CD4-positive, alpha-beta T cell (primary cell): ENCODE measurements at places on chromosomes 3 and 15. TPM values are rescaled to one million over a fixed set of nuclear protein-coding genes. Genes with fewer than 3 reads are reported as not detected.
A peak's percentile ranks its signal among the peaks of the same experiment; 100 is the strongest.

Gene P2RY12
- total RNA-seq, result not detected

DNA sequence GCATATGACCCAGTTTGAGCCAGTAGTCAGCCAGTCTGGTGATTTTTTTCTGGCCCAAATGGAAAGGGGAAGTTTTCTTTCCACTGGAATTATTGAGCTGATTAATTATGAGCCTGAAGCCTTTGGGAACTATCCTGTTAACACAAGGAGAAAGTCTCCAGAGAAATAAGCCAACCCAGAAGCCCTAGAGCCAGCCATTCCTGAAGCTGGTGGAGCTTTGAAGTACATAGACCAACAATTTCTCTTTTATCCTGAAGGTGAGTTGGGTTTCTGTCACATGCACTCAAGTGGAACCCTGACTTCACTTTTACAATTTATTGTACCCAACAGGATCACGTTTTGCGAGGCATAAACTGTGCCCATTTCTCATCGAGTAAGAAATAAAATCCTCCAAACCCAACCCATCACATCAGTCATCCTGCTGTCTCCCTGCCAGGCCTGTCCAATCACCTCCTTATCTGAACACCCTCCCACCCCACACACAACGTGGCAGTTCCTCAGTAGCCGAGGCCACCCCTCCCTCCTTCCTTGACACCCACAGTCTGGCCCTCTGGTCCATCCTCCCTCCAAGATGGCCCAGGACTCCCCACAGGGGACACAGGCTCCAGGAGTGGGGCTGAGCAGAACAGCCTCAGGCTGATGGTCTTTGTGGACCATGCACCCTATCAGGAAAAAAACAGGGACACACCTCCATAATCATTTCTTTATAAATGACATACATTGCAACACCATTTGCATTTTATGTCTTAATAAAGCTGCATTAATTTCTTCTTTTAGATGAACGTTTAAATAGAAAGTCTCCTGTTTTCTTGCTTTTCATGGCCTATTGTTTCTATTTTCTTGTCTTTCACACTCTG, 55.7 kb upstream of the GATA2 start:
- no peaks in the 10 kb centered on the region for H3K4me1 ChIP-seq
- H3K4me3 ChIP-seq, result no peak overlapping the region
- no peak for DNase-seq
- H3K27ac ChIP-seq, result no peak overlapping the region

- peaks cover 8% of the 10 kb centered on the region for H3K36me3 ChIP-seq
- H3K27ac ChIP-seq, result no peak overlapping the region
- no peak for DNase-seq
- peaks cover 36% of the 10 kb centered on the region for H3K4me1 ChIP-seq
- H3K4me3 ChIP-seq, result no peak overlapping the region
Measured at GRCh38 chr3:56855856-56856512, 54.2 kb upstream of the ARHGEF3 start.

- H3K4me3 ChIP-seq, result no peak overlapping the region
- H3K36me3 ChIP-seq, result no peaks in the 10 kb centered on the region
- no peaks in the 10 kb centered on the region for H3K27me3 ChIP-seq
- H3K4me1 ChIP-seq, result peaks cover 4% of the 10 kb centered on the region
- H3K27ac ChIP-seq, result no peak overlapping the region
- DNase-seq, result no peak
Measured at GRCh38 chr15:89758981-89759380, 7.9 kb upstream of the MESP1 start.

DNA sequence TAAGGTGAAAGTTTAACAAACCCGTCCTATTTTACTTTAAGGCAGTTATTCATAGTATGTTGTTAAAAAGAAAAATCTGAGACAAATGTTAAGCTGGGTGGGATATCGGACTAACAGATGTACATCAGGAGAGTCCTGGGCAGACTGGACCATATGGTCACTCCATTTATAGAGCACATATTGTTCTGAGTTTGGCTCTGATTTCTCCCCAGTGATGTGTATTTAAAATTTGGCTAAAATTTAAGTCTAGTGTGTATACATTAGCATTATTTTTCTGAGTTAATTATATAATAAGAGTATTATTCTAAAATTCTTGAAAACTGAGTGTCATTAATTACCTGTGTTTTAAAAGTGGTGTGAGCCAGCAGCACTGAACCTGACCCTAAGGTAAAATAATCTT, 6.1 kb downstream of the GMPS start:
- peaks cover 22% of the 10 kb centered on the region for H3K4me1 ChIP-seq
- no peaks in the 10 kb centered on the region for H3K27me3 ChIP-seq
- DNase-seq, result no peak
- no peak overlapping the region for H3K4me3 ChIP-seq
- H3K27ac ChIP-seq, result no peak overlapping the region

GRCh38 chr3:158631981-158632380, 12.3 kb upstream of the GFM1 start:
- H3K36me3 ChIP-seq, result no peaks in the 10 kb centered on the region
- no peak overlapping the region for H3K27ac ChIP-seq
- H3K4me3 ChIP-seq, result no peak overlapping the region
- H3K4me1 ChIP-seq, result no peaks in the 10 kb centered on the region

GRCh38 chr3:31579828-31580227, 47.1 kb downstream of the STT3B start:
- peaks cover 40% of the 10 kb centered on the region for H3K36me3 ChIP-seq
- peaks cover 4% of the 10 kb centered on the region for H3K4me1 ChIP-seq
- DNase-seq, result no peak
- no peaks in the 10 kb centered on the region for H3K27me3 ChIP-seq
- no peak overlapping the region for H3K4me3 ChIP-seq

Gene DAZL
- not detected for total RNA-seq

GRCh38 chr3:151044706-151045105, 40.8 kb upstream of the MED12L start:
- H3K27ac ChIP-seq, result no peak overlapping the region
- DNase-seq, result no peak
- no peaks in the 10 kb centered on the region for H3K36me3 ChIP-seq
- no peaks in the 10 kb centered on the region for H3K27me3 ChIP-seq
- H3K4me3 ChIP-seq, result no peak overlapping the region

- peaks cover 2% of the 10 kb centered on the region for H3K27me3 ChIP-seq
- H3K36me3 ChIP-seq, result no peaks in the 10 kb centered on the region
- no peak overlapping the region for H3K4me3 ChIP-seq
- DNase-seq, result no peak
- no peak overlapping the region for H3K27ac ChIP-seq
Measured at GRCh38 chr3:126321490-126321889, 35.7 kb downstream of the KLF15 start.

DNA sequence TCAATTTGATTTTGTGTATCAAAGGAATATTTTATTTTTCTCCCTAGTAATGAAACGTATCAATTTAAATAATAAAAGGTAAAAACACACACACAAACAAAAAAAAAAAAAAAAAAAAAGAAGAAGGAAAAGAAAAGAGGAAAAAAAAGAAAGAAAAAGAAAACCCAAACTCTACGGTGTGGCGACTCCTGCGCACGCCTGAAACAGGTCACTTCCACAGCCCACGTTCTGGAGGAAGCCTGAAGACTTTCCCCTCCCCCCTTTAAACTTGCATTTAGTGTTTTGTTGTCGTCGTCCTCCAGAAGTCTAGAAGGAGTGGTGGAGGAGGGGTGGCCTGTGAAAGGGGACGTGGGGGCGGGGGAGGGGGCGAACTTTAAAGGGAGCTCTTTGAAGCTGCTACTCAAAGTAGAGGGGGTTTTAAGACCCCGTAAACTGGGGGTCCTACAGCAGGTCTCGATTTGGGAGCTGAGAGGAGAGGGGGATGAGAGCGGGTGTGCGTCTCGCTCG, 2.3 kb upstream of the TLE3 start:
- H3K4me3 ChIP-seq, result peak overlapping the region; percentile 49
- H3K27me3 ChIP-seq, result no peaks in the 10 kb centered on the region
- H3K36me3 ChIP-seq, result no peaks in the 10 kb centered on the region
- DNase-seq, result peak; percentile 65
- peaks cover 46% of the 10 kb centered on the region for H3K4me1 ChIP-seq

GRCh38 chr3:67655364-67656121, 1.1 kb upstream of the SUCLG2 start:
- no peaks in the 10 kb centered on the region for H3K27me3 ChIP-seq
- H3K27ac ChIP-seq, result peak overlapping the region; percentile 77
- DNase-seq, result peak; percentile 92

DNA sequence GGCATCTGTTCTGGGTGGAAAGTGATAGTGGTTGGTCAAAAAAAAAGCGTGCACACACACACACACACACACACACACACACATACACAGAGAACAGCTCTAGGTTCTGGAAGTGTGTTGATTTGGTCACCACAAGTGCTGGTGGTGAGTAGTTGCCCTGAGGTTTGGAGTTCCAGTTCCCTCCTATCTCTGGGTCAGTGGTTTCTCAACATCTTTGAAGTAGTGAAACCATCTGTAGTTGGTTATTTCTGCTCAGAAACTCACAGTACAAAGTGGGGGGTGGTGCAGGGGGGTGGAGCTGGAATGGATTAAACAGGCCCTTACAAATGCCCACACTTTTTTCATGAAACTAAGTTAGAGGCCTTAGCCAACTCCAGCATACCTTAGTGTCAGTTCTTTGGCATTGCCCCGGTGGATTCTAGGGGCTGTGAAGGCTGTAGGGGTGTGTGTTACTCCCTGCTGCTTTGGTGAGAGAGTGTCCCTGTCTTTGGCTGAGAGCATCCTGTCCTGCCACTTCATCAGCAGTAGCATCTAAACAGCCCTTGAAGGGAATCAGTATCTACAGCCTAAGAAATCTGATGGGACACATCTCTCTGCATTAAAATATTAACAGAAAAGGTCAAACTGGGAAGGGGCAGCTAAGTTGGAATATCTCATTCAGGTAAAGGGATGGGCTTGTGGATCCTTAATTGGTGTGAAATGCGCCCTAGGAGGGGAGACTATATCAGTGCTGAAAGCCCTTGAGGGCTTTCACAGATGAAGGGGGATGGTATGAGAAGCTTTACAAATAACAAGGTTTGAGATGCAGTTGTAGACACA, 20.6 kb downstream of the SMAD3 start:
- no peak overlapping the region for H3K27ac ChIP-seq
- no peaks in the 10 kb centered on the region for H3K27me3 ChIP-seq
- H3K36me3 ChIP-seq, result peaks cover 3% of the 10 kb centered on the region
- no peak overlapping the region for H3K4me3 ChIP-seq

Gene SPATA12
- not detected for total RNA-seq

Gene SLTM
- 183 TPM for total RNA-seq

Gene AGBL1
- not detected for total RNA-seq

Gene VPS13C
- 69.7 TPM for total RNA-seq

Gene KPNA4
- 49.4 TPM for total RNA-seq

- H3K27ac ChIP-seq, result peak overlapping the region; percentile 93
- H3K36me3 ChIP-seq, result peaks cover 57% of the 10 kb centered on the region
- H3K4me3 ChIP-seq, result peak overlapping the region; percentile 100
- no peak for DNase-seq
- no peaks in the 10 kb centered on the region for H3K27me3 ChIP-seq
Measured at GRCh38 chr15:74788042-74788682, 6.3 kb downstream of the CSK start.

DNA sequence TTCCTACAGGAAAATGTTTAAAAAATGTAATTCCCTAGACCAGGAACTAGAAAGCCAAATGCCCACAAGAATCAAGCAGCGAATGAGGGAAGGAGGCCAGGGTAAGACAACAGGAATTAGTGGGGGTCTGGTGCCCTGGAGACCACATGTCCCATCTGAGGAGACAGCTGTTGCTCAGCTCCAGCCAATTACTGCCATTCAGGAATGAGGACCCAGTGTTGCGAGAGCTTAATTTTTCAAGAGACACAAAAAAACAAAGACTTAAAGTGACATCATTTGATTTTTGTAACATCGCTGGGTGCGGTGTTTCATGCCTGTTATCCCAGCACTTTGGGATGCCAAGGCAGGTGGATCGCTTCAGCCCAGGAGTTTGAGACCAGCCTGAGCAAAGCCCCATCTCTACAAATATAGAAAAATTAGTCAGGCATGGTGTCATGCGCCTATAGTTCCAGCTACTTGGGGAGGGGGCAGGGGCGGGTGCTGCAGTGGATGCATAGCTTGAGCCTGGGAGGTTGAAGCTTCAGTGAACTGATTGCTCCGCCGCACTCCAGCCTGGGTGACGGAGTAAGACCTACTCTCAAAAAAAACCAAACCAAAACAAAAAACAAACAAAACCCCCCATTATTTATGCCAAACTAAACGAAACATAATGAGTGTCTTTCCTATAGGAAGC, 52.8 kb upstream of the LRIG1 start:
- H3K4me1 ChIP-seq, result no peaks in the 10 kb centered on the region
- no peak overlapping the region for H3K27ac ChIP-seq
- H3K36me3 ChIP-seq, result no peaks in the 10 kb centered on the region
- H3K4me3 ChIP-seq, result no peak overlapping the region

DNA sequence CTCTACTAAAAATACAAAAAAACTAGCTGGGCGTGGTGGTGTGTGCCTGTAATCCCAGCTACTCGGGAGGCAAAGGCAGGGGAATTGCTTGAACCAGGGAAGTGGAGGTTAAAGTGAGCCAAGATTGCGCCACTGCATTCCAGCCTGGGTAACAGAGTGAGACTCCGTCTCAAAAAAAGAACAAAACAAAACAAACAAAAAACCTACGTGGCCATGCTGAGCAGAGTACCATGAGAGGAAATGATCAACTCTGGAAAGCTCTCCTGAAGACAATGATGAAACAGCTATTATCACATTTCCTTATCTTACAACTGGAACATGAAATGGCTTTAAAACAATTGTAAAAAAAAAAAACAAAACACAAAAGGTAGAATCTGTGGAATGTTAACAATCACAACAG, 75.2 kb downstream of the CHSY1 start:
- no peak overlapping the region for H3K4me3 ChIP-seq
- H3K27ac ChIP-seq, result no peak overlapping the region
- no peak for DNase-seq
- H3K4me1 ChIP-seq, result no peaks in the 10 kb centered on the region
- no peaks in the 10 kb centered on the region for H3K27me3 ChIP-seq

- no peak overlapping the region for H3K4me3 ChIP-seq
- H3K36me3 ChIP-seq, result no peaks in the 10 kb centered on the region
- H3K27ac ChIP-seq, result no peak overlapping the region
- no peak for DNase-seq
- H3K4me1 ChIP-seq, result no peaks in the 10 kb centered on the region
Measured at GRCh38 chr3:82707035-82707434, 945.6 kb upstream of the GBE1 start.

Gene IRAK2
- 1.6 TPM for total RNA-seq

DNA sequence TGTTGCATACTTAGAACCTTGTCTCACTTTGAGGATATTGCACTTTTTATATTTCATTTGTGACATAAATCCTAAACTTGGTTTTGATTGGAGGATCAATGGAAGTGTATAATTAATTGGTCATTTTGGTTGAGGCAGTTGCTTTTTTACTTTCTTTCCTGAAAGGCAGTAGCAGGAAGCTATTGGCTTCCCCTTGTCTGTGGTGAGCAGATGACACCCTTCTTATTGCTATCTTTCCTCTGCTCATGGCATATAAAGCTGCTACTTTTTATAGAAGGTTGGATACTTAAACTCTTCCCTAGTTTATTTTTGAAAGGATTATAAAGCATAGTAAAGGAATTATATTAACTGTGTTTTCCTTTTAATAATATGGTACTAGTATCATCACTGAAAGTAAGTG, 28.6 kb downstream of the FAM98B start:
- H3K27ac ChIP-seq, result peak overlapping the region; percentile 1
- H3K27me3 ChIP-seq, result no peaks in the 10 kb centered on the region
- DNase-seq, result no peak
- no peaks in the 10 kb centered on the region for H3K4me1 ChIP-seq
- no peak overlapping the region for H3K4me3 ChIP-seq

Gene GRIP2
- total RNA-seq, result not detected
